Suprapubic skin (tissue), 4 donors: ENCODE measurements at places on chromosomes 5 and 9.

- H3K27ac ChIP-seq, result no peak overlapping the region
- no peak overlapping the region for H3K4me3 ChIP-seq
- no peaks in the 10 kb centered on the region for H3K4me1 ChIP-seq
- no peaks in the 10 kb centered on the region for H3K36me3 ChIP-seq
- no peaks in the 10 kb centered on the region for H3K27me3 ChIP-seq
Observed at GRCh38 chr9:23464275-23464674, 361.8 kb downstream of the ELAVL2 start.

DNA sequence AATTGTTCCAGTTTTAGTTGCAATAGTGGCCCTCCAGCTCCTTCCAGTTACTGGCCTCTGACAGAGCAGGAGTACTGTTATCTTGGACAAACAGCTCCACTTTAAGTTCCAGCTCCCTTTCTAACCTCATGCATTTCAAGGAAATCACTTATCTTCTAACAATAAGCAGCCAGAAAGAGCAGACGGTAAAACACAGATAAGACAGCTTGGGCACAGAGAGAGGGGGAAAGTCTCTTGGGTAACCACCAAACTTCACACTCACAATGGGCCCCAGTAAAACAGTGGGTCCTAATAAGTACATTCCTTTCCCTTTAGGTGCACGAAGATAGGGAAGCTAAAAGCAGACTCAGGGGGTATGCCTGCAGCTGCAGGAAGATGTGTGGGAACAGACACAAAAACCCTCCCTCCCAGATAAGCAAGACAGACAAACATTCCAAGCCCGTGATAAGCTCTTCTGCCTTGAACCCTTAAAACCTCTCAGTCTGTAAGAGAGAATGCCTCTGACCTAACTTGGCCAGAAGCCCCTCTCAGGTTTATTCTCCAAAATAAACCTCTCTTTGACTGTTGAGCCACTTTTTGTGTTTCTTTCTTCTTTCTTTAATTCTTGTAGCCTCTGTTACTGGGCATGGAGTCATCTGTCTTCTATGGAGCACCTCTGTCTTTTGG, 30.8 kb downstream of the OR1J1 start:
- no peaks in the 10 kb centered on the region for H3K4me1 ChIP-seq
- H3K36me3 ChIP-seq, result no peaks in the 10 kb centered on the region
- H3K4me3 ChIP-seq, result no peak overlapping the region
- no peak overlapping the region for H3K27ac ChIP-seq
- H3K27me3 ChIP-seq, result no peaks in the 10 kb centered on the region
- DNase-seq, result no peak

DNA sequence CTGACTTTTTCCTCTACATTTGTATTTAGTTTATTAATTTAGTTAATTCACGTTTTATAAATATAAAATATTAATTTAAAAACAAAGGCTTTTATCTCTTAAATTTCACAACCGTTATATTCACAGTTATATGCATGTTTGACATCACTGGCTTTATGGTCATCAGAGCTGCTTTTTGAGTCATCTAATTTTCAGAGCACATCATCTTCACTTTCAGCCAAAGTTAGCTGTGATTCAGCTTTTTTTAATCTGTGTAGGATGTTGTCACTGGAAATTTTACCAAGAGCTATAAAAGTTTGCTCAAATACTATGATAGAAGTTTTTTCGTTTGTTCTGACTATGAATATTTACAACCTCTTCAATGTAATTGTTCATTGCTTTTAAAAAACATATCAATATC, 12.4 kb downstream of the CDC37L1 start:
- H3K4me1 ChIP-seq, result peaks cover 6% of the 10 kb centered on the region
- no peaks in the 10 kb centered on the region for H3K27me3 ChIP-seq
- peaks cover 30% of the 10 kb centered on the region for H3K36me3 ChIP-seq
- DNase-seq, result no peak

DNA sequence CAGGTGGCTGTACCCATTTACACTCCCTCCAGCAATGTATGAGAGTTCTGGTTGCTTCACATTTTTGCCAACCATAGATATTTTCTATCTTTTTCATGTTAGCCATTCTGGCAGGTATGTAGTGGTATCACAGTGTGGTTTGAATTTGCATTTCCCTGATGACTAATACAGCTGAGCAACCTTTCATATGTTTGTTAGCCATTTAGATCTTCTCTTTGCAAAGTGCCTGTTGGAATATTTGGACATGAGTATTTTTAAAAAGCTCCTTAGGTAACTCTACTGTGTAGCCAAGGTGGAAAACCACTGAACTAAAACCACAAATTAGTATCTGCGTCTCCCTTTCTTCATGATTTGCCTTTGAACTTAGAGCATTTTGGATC, 31.9 kb downstream of the IRF1 start:
- peak overlapping the region; percentile 51 for H3K27ac ChIP-seq
- DNase-seq, result no peak
- no peaks in the 10 kb centered on the region for H3K36me3 ChIP-seq
- H3K4me1 ChIP-seq, result peaks cover 64% of the 10 kb centered on the region
- no peaks in the 10 kb centered on the region for H3K27me3 ChIP-seq

DNA sequence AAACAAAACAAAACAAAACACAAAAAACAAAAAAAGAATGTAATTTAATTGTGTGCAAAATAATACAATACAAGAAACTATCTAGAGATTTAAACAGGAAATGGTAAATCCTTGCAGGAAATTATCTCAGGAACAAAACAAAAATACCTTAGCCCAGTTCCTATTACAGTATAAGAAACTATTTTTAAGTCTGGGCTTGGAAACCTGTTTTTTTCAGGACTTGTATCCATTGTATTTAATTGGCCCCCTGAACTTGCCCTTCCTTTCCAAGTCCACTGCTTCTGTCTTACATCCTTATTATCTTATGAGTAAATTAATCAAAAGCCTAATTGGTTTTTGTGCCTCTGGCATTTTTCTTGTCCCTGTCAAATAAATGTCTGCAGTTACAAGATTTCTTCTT, 48.5 kb downstream of the ST8SIA4 start:
- DNase-seq, result no peak
- no peak overlapping the region for H3K27ac ChIP-seq
- no peaks in the 10 kb centered on the region for H3K36me3 ChIP-seq
- H3K4me1 ChIP-seq, result no peaks in the 10 kb centered on the region
- H3K4me3 ChIP-seq, result no peak overlapping the region

DNA sequence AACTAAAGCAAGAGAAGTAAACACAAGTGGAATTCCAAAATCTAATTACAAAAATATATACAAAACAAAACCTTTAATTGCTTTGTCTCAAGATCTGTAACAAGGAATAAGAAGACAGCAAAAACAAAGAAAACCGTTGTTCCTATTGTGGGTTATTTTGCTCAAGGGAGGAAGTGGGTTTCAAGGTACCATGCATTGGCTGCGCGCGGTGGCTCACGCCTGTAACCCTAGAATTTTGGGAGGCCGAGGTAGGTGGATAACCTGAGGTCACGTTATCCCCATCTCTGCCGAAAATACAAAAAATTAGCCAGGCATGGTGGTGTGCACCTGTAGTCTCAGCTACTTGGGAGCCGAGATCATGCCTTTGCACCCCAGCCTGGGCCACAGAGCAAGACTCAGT, 12.1 kb upstream of the IQGAP2 start:
- H3K4me1 ChIP-seq, result no peaks in the 10 kb centered on the region
- no peak overlapping the region for H3K4me3 ChIP-seq
- no peak overlapping the region for H3K27ac ChIP-seq
- H3K27me3 ChIP-seq, result no peaks in the 10 kb centered on the region
- no peaks in the 10 kb centered on the region for H3K36me3 ChIP-seq

DNA sequence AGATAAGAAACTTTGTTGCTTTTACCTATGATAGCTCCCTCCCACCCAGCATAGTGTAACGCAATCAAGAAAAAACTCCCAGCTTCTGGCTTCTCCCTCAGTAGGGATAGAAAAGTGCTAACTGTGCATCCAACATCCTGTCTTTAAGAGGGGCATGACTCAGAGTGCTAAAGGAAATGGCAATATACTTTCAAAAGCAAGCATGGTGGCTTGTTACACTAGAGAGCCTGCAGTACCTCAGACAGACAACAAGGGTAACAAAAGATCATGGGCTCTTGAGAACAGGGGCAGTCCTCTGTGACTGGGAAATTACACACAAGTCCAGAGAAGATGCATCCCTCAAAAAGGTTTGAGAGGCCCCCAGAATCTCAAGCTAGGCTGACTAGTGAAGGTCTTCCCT, 37.8 kb downstream of the PRELID2 start:
- no peaks in the 10 kb centered on the region for H3K27me3 ChIP-seq
- H3K27ac ChIP-seq, result no peak overlapping the region
- no peaks in the 10 kb centered on the region for H3K36me3 ChIP-seq
- DNase-seq, result no peak

GRCh38 chr9:123065196-123065595, 31.7 kb downstream of the GPR21 start:
- DNase-seq, result no peak
- no peak overlapping the region for H3K27ac ChIP-seq
- H3K4me1 ChIP-seq, result no peaks in the 10 kb centered on the region
- peaks cover 45% of the 10 kb centered on the region for H3K36me3 ChIP-seq

GRCh38 chr5:140253985-140254384, 48.9 kb downstream of the PFDN1 start:
- no peaks in the 10 kb centered on the region for H3K27me3 ChIP-seq
- H3K27ac ChIP-seq, result no peak overlapping the region
- peaks cover 15% of the 10 kb centered on the region for H3K36me3 ChIP-seq
- no peak for DNase-seq
- H3K4me3 ChIP-seq, result no peak overlapping the region

- no peak overlapping the region for H3K4me3 ChIP-seq
- peaks cover 21% of the 10 kb centered on the region for H3K4me1 ChIP-seq
- H3K27ac ChIP-seq, result peak overlapping the region; percentile 88
- no peaks in the 10 kb centered on the region for H3K36me3 ChIP-seq
- DNase-seq, result no peak
Observed at GRCh38 chr9:108636013-108636412, 219.8 kb downstream of the ACTL7B start.

GRCh38 chr9:133970581-133971058, 21.5 kb downstream of the VAV2 start:
- H3K27me3 ChIP-seq, result no peaks in the 10 kb centered on the region
- H3K4me3 ChIP-seq, result no peak overlapping the region
- no peak for DNase-seq
